ENCODE measurements at places on chromosomes 5 and 9. TPM values are rescaled to one million over a fixed set of nuclear protein-coding genes. Genes with fewer than 3 reads are reported as not detected.

OBP2B gene
- not detected for total RNA-seq

PAEP gene
- total RNA-seq = not detected

KCNMB1 gene
- total RNA-seq = not detected

TMEM161B gene
- total RNA-seq = 16.6 TPM

SPATA9 gene
- total RNA-seq = not detected

RETREG1 gene
- total RNA-seq = 0.16 TPM

MCTP1 gene
- 321 TPM for total RNA-seq

PCDHA13 gene
- not detected for total RNA-seq

PCDHGA10 gene
- 2.1 TPM for total RNA-seq

SLC27A6 gene
- total RNA-seq = not detected

NSG2 gene
- not detected for total RNA-seq

DOK3 gene
- total RNA-seq = 3.4 TPM

ZNF454 gene
- total RNA-seq = 0.69 TPM

C5orf58 gene
- total RNA-seq = not detected

PTGER4 gene
- total RNA-seq = 14.9 TPM

ENTREP1 gene
- 19.8 TPM for total RNA-seq

CCDC69 gene
- total RNA-seq = 5.1 TPM

HAVCR1 gene
- not detected for total RNA-seq

ADGRD2 gene
- total RNA-seq = under 0.01 TPM

PCDHA12 gene
- not detected for total RNA-seq

ASB6 gene
- total RNA-seq = 12.5 TPM

MPDZ gene
- 128 TPM for total RNA-seq

LAMC3 gene
- 0.50 TPM for total RNA-seq

CAPSL gene
- total RNA-seq = not detected

GPSM1 gene
- total RNA-seq = 30.0 TPM

HMMR gene
- 35.9 TPM for total RNA-seq

RGS7BP gene
- 2.8 TPM for total RNA-seq

CSF1R gene
- not detected for total RNA-seq

IL5 gene
- not detected for total RNA-seq

MARCHF11 gene
- not detected for total RNA-seq

SAXO1 gene
- total RNA-seq = under 0.01 TPM

SV2C gene
- total RNA-seq = not detected
